A375 (cell line): ENCODE measurements at places on chromosomes 1 and 21. TPM values are rescaled to one million over a fixed set of nuclear protein-coding genes. Genes with fewer than 3 reads are reported as not detected.

The HES5 gene
- not detected in 2 replicates for total RNA-seq

The SWT1 gene
- total RNA-seq = 2.1 and 2.2 TPM in 2 replicates

The NGF gene
- total RNA-seq = not detected in 2 replicates

The LDLRAD1 gene
- not detected in 2 replicates for total RNA-seq

The DYNLT5 gene
- total RNA-seq = not detected in 2 replicates

The C2CD2 gene
- total RNA-seq = 0.04 and 0.08 TPM in 2 replicates

The HSPA6 gene
- 0.94 and 2.6 TPM in 2 replicates for total RNA-seq

The OPRD1 gene
- total RNA-seq = 6.7 and 6.9 TPM in 2 replicates

The AMY2A gene
- total RNA-seq = not detected in 2 replicates

The PADI2 gene
- 0.04 and 0.50 TPM in 2 replicates for total RNA-seq

The ISG15 gene
- 26.2 and 29.1 TPM in 2 replicates for total RNA-seq

The OR2L2 gene
- 0.04 and 0.29 TPM in 2 replicates for total RNA-seq

The NLRP3 gene
- total RNA-seq = 0.53 and 2.0 TPM in 2 replicates

The SAMD13 gene
- 0.53 and 0.61 TPM in 2 replicates for total RNA-seq

The RXFP4 gene
- not detected in 2 replicates for total RNA-seq

The LCE1F gene
- total RNA-seq = not detected in 2 replicates

The CLIC4 gene
- total RNA-seq = 134 and 144 TPM in 2 replicates

The RIMKLA gene
- under 0.01 and 0.05 TPM in 2 replicates for total RNA-seq

The IQGAP3 gene
- total RNA-seq = 99.3 and 101 TPM in 2 replicates

The HSPA13 gene
- total RNA-seq = 27.3 and 31.1 TPM in 2 replicates

The CRTC2 gene
- total RNA-seq = 24.2 and 79.5 TPM in 2 replicates

The UBL4B gene
- total RNA-seq = 0.61 TPM in 1 of 2 replicates, not detected in the other
